ENCODE measurements at places on chromosomes 3 and 15.

DNA sequence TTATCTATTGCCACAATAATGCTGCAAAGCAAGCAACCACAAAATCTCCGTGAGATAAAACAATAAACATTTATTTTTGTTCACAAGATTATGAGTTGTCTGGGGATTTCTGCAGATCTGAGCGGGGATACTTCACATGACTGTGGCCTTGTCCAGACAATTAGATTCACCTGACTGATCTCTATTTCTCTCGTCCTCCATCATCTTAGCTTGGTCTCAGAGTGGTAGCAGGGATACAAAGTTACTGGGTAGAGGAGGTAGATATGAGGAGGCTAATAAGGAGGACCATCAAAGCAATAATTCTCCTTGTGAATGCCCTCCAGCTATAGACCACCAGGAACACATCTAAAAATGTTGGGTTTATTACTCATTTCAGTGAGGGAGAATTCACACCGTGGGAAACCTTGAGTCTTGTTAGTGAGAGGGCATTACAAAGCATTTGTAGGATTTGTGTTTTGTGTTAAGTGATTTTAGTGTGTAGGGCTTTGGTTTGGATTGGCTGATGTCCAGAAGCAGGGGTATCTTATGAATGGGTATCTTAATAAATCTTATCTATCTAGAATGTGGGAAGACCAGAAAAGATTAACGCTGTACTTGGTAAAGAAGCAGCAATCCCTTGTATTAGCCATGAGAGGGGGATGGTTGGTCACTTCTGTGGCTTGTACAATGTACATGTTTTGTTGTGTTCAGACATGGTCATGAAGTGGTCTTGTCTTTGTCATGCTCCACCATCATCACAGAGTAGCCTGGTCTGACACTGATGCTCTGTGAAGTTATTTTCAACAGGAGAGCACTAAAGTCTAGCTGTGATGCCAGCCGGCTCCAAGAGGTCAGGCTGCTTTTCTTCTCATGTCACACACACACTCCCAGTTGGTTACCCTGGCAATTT lies 287.6 kb upstream of the STT3B start:
- no peak for DNase-seq

DNA sequence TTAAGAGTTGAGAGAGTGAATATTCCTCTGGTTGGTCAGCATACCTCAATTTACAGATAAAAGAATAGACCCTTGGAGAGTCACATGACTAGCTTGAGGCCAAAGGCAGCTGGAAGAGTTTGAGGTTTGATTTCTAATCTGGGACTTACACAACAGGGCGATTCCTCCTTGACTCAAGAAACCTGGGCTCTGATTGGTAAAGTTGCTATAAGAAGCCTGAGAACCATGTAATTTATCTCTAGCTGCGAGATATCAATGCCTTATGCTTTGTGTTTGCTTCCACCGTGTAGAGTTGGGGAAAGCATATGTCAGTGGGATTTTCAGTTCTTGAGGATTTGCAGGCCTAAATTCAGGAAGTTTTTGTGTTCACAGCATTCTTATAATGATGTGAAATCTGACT lies 206.0 kb downstream of the KLHL25 start:
- DNase-seq, result peak; percentile 41

DNA sequence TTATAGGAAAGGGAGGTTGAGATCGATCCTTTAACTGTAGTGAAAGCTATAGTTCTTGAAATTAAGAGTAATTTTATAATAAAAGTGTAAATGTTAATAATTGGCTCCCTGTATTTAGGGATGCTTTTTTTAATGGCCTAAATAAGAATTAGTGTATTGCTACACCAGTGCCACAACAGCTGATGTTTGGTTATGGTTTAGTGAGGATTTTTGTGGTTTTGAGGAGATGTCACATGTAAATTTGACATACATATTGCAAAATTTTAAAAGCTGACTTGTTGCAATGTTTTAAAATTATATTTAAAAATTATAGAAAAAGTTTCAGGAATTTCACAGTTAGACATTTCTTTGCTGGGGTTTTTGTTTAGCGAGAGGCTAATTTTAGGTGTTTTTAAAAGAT lies 3.9 kb downstream of the TSC22D2 start:
- no peak for DNase-seq

DNA sequence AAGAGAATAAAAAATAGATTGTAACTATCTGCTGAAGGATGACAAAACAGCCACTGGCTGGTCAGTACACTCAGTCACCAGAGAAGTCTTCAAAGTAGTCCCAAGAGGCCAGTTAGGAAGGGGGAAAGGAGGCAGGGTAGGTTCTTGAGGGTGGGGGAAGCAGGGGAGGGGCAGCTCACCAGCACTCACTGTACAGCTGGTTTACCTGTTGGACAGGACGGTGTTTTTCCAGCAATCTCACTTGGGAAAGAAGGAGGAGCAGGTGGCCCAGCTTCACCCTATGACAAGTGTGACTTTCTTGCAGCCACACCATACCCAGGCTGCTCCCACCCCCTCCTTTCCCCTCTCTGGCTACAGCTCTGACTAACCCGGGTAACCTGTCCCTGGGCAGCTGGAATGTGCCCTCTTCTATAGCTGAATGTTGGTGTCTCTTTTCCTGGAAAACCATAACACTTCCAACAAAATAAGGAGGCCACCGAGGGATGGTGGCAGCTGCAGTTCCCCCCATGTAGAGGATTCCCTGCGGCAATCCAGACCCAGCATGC lies 203.4 kb upstream of the NSMCE3 start:
- no peak for DNase-seq

GRCh38 chr3:16904423-16905417 lies 20.0 kb downstream of the PLCL2 start:
- DNase-seq, result no peak

DNA sequence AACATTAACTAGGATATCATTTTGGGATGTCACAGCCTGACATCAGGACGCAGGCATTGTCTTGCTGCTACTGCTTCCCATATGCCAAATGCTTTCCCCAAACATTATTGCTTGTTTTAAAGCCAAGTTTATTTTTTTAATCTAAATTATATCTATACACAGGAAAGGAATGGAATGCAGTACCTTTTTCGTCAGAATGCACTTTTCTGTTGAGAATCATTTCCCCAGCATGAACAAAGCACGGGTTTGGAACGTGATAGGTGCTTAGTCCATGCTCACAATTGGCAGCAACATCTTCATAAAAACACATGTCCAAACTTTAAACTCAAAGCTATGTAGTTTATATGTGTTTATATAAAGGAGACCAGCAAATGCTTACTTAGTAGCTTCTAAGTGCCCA lies 26.1 kb downstream of the PXK start:
- DNase-seq, result no peak

- peak; percentile 90 for DNase-seq
Observed at GRCh38 chr3:13544293-13544831, 4.6 kb upstream of the FBLN2 start.

DNA sequence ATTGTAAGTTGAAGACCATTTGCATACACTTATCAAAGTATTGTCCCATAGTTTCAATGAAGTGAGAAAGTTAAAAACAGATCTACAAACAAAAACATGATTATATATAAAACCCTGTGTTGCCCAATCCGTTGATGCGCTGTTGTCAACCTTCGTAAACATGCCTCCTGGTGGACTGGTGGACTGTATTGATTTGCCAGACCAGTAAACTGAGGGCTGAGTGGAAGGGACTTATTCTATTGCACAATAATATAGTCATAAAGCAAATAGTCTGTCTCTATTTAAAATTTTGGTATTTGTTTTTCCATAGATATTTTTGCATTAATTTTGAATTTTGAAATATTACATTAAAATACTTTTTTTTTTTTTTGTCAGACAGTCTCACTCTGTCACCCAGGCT lies 102.5 kb downstream of the GAP43 start:
- no peak for DNase-seq

- DNase-seq, result no peak
Observed at GRCh38 chr3:14150491-14151230, 25.8 kb downstream of the TMEM43 start.

DNA sequence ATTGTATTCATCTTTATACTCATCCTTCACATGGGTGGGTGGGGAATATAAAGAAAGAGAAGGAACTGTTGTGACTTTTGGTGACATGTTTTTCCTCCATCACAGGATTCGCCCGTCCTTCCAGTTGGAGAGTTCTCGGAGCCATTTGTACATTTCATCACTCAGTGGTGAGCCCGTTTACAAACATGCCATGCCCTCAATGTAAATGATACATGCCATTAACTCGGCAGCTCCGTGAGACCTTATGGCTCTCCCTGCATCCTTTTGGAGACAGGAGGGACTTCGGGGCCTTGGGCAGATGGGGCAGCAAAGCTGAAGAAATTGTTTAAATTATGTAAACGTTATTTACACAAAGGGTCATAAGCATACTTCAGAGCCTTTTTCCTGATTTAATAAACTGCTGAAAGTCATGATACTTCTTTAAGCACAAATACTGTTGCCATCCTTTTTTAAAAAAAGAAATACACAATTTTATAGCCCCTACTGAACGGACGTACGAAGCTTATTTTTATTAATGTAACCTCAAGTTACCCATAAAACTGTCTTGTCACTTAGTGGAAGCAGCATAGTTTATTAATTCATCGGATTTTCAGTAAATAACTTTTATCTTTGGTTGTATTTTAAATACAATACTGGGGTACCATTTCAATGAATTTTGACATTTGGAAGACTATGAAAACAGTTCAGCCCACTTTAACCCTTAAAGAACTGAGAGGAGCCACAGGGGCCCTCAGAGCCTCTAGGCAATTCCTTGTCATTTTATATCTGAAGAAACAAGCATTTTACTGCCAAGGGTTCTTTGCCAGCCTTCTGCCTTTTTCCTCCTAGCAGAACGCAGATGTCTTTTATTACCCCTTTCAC lies 55.6 kb upstream of the SKOR1 start:
- no peak for DNase-seq

- DNase-seq, result peak; percentile 58
Observed at GRCh38 chr15:58731756-58732535, 17.6 kb downstream of the ADAM10 start.

- no peak for DNase-seq
Observed at GRCh38 chr3:115660646-115661337, 37.5 kb downstream of the GAP43 start.

DNA sequence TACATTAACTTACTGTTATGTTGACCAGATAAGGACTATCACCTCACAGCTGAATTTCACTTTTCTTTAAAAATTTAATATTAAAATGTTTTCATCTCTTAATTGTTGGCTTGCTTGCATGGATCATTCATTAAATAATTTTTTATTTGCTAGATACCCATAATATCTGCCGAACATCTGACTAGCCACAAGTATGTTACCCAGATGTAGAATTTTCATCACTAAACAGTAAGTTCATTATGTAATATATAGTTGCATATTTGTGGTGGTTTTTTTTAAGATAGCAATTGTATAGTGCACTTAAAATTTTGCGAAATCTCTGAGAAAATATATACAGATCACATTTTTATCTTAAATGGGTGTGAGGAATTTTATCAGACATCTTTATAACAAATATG lies 190.4 kb downstream of the MBNL1 start:
- DNase-seq, result peak; percentile 31

- DNase-seq, result no peak
Observed at GRCh38 chr3:170475092-170475685, 56.5 kb downstream of the CLDN11 start.

GRCh38 chr3:16337856-16338540 lies 73.0 kb downstream of the OXNAD1 start:
- DNase-seq, result no peak

GRCh38 chr15:82681371-82681770 lies 28.3 kb downstream of the AP3B2 start:
- no peak for DNase-seq

- no peak for DNase-seq
Observed at GRCh38 chr15:99732751-99733267, 428 bp downstream of the LYSMD4 start.

DNA sequence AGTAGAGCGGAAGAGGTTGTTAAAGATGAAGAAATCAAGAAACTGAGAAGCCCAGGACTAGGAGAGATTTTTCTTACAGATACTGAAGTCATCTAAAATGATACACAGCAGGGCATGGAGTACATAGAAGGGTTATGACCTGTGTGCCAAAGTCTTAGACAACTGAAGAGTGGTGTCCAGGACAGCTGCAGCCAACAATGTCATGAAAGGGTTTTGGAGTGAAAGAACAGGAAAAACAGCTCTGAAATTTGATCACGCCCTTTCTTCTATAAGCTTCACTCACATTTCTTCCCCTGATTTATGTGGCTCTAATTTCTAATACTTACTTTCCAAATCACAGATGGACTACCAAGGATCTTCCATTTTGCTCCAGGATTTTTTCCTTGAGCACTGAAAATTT lies 3.0 kb downstream of the CFAP20DC start:
- no peak for DNase-seq

DNA sequence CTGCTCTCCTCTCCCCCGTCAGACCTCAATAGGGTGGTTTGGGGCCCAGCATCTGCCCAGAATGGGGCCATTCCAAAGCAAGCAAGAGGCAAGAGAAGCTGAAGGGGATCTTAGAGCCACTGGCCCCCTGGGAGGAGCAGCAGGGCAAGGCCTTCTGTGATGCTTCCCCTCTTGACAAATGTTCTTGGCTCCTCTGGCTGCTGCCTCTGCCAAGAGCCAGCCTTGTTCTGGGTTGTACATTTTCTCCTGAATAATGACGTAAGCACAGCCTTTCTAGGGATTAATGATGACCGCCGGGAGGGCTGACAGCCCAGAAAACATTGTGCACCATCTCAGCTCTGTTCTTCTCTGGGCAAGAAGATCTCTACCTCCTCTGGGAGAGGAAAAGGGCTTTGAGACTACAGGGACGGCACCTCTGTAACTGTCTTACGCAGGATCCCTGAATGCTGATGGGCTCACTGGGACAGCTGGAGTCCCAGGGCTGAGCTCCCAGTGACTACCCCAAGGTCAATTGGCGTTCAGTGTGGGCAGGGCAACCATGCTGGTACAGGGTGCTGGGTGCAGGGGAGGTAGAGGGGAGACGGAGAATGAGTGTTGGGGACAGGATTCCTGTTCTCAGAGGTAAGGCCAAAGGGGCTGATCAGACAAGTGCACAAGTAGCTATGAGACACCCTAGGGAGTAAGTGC lies 253.3 kb downstream of the FAM43A start:
- no peak for DNase-seq

DNA sequence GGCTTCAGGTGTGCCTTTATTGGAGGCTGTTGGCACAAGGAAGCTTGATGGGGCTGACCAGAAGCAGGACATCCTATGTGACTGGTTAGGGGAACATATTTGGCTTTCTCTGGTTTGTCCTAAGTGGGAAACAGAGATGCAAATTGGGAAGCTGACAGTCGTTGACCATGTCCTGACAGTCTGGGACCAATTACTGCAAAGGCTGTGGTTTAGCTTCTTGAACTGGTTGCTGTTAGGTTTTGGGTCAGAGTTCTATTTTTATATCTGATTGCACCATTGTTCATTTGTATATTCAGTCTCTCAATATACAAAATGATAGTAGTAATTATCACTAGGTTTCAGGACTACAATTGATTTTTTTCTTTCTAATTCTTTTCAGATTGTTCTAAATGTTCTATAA lies 36.8 kb downstream of the SNTN start:
- no peak for DNase-seq

GRCh38 chr3:185786956-185787877 lies 37.6 kb downstream of the IGF2BP2 start:
- DNase-seq, result no peak

- DNase-seq, result no peak
Observed at GRCh38 chr15:50210462-50211157, 28.6 kb downstream of the SLC27A2 start.

Measured in fibroblast of skin of abdomen (primary cell).